ENCODE measurements at places on chromosomes 7 and 10.

DNA sequence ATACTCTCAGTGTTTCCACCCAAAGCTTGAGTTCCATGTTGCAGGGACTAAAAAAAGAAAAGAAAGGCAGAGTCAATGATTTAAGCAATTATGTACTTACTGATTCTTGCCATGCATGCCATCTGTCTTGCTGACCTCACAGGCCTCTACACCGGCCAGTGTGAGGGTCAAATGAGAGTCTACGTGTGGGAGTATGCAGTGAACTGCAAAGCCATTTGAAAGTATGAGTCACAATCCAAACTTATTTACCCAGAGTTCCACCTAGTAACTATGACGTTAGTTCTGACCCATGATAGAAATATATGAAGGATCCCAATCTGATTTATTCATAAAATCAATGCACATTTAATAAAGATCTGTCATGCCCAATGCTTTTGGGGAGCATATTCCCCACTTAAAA lies 26.5 kb downstream of the PDE1C start:
- DNase-seq: no peak

DNA sequence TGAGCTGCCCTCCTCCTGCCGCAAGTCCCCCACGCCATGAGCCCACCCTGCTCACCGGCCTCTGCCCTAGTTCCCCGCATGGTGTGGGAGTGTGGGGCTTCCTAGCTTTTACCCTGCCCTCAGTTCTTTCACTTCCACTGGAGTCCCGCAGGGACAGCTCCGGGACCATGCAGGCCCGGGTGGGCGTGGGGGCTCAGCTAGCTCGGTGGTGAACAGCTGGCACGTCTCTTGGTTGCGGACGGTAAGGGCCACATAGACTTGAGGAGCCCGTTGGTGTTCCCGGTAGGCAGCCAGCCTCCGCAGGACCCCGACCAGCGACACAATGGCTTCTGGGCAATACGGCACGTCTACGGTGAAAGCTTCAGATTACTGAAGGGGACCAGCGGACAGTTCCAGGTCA lies 108.9 kb upstream of the CCZ1B start:
- DNase-seq: no peak

GRCh38 chr7:43042302-43042701 lies 70.1 kb upstream of the HECW1 start:
- no peak for DNase-seq

DNA sequence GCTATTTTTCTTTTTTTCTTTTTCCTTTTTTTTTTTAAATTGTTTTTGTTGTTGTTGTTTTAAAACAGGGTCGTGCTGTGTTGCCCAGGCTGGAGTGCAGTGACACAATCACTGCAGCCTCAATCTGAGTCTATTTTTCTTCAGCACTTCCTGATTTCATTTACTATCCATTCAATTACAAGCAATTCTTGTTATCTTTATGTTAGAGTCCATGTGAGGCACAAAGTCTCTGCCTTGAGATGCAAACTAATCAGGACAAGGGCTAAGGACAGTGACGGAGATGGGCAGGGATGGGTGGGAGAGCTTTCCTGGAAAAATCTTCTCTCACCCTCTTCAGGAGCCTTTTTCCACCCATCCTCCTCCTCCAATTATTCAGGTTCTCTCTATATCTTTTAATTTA lies 157.3 kb upstream of the AUTS2 start:
- DNase-seq: no peak

DNA sequence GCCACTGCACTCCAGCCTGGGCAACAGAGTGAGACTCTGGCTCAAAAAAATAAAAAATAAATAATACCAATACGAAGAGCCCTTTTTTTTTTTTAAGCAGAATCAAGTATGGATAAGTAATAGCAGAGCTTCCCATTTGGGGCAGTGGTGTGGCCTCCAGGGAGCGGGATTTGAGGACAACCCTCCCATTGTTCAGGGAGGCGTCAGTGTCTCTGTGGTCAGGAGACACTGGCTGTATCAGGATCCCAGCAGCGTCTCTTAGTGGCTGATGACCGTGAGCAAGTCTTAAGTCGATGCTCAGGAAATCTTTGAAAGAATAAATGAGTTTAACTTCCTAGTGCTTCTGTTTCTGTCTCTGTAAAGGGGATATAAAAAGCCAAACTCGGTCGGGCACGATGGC lies 25.2 kb upstream of the SH2B2 start:
- DNase-seq: no peak

DNA sequence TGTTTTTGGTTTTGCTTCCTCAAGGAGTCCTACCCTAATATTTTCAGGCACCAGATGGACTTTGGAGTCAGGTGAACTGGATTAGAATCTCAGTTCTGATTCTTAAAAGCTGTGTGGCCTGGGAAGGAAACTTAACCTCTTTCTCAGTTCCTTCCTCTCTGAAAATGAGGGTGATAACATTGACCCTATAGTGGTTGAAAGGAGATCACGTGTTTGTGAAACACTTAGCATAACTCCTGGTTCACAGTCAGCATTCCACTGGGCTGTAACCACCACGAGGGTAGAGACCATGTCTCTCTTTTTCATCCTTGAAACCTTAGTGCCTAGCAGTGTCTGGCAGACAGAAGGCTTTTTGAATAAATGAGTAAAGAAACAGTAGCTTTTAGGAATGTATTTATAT lies 16.7 kb downstream of the LSMEM1 start:
- DNase-seq: no peak

DNA sequence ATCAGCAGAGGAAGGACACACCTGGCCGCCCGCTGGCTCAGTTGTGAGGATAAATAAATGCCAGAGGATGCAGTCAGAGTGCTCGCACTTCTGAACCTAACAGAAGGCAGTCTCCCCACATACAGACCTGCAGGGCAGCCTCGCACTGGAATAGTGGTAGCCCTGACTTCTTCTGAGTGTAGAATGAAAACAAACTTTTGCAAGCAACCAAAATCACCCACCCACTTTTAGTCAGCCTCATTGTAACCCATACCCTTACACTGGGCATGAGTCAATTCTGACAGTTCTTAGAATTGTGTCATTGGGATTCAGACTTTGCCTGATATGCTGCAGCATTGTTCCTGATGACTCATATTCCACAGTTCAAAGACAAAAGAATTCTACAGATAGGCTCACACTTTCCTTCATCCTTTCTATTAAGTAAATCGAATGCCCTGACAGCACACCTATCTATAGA lies 167.0 kb upstream of the CDK1 start:
- no peak for DNase-seq

GRCh38 chr7:91929463-91929862 lies 11.2 kb upstream of the AKAP9 start:
- no peak for DNase-seq

- no peak for DNase-seq
Measured at GRCh38 chr10:52740913-52741675, 31.5 kb downstream of the MBL2 start.

- no peak for DNase-seq
Measured at GRCh38 chr7:42573881-42574672, 337.1 kb upstream of the GLI3 start.

- no peak for DNase-seq
Measured at GRCh38 chr7:53062796-53063195, 27.4 kb downstream of the POM121L12 start.

DNA sequence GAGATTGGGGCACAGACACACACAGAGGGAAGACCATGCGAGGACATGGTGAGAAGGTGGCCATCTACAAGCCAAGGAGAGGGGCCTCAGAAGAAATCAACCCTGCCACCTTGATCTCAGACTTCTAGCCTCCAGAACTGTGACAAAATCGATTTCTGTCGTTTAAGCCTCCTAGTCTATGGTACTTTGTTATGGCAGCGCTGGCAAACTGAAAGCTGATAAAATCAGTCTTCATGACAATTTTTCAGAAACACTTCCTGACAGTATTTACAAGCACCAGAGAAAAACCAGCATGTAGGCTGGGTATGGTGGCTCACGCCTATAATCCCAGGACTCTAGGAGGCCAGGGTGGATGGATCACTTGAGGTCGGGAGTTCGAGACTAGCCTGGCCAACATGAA lies 4.2 kb downstream of the PARP12 start:
- DNase-seq: no peak

DNA sequence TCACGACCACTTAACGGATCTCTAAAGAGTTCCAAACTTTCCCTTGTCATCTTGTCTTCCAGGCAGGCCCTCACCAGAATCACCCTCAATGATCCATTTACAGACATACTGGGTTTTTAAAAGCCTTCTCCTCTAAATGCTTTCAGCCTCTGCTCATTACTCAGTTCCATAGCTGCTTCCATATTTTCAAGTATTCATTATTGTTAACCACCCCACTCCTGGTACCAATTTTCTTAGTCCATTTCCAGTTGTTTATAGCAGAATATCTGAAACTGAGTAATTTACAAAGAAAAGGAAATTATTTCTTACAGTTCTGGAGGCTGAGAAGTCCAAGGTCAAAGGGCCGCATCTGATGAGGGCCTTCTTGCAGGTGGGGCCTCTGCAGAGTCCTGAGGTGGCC lies 56.5 kb upstream of the NKX6-2 start:
- no peak for DNase-seq

DNA sequence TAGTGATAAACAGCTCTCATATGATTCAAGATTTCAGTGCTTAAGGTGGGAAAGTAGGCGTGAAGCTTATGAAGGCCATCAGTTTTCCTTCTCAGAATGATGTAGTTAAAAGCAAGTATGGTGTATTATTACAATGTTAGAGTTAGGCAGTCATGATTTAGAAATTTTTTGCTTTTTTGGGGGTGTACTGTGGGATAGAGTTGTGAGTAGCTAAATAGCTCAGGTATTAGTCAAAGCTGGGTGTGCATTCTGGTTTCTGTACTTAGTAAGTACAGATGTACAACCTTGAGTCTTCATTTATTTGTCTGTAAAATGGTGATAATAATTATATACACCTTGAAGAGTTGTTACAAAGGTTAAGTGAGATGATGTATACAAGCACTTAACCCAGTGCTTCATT lies 52.2 kb downstream of the R3HCC1L start:
- no peak for DNase-seq

GRCh38 chr7:150879345-150879744 lies 27.0 kb downstream of the AOC1 start:
- no peak for DNase-seq

DNA sequence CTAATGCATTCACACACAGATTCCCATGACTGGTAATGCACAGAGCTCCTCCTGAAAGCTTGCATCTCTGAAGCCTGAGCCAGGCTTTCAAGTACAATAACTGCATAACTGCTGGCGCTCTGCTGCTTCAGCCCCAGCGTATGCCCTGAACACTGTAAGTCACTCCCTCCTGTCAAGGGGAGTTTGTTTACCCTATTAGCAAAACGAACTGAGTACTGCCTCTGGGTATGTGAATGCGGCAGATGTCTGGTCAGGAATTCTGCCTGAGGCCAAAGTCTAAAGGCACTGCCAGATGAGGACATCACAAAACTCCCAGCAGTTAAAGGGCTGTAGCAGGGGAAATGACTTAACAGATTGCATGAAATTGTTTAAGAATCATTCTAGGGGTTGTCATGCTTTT lies 97.7 kb downstream of the NRCAM start:
- no peak for DNase-seq

DNA sequence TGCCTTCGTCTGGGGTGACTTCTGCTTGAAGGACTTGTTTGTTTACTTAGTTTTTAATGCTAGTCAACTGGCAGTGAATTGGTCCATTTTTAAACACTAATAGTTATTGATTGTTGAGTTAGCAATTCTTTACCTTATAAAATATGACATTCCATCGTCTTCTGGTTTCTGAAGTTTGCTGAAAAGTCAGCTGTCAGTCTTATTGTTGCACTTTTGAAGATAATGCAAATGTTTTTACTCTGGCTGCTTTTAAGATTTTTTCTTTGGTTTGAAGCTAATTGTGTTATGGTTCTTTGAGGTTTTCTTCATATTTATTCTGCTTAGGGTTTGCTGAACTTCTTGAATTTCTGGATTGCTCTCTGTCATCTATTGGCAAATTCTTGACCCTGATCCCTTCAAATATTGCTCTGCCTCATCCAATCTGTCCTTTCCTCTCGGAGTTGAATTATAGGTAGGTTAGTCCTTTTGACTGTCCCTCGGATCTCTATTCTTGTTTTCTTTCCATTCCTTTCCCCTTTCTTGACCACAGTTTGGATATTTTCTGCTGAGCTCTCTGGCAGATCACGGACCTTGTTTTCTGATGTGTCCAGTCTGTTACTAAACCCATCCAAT lies 24.2 kb downstream of the MGMT start:
- DNase-seq: no peak

GRCh38 chr10:10996966-10997620 lies 20.6 kb upstream of the CELF2 start:
- no peak for DNase-seq

DNA sequence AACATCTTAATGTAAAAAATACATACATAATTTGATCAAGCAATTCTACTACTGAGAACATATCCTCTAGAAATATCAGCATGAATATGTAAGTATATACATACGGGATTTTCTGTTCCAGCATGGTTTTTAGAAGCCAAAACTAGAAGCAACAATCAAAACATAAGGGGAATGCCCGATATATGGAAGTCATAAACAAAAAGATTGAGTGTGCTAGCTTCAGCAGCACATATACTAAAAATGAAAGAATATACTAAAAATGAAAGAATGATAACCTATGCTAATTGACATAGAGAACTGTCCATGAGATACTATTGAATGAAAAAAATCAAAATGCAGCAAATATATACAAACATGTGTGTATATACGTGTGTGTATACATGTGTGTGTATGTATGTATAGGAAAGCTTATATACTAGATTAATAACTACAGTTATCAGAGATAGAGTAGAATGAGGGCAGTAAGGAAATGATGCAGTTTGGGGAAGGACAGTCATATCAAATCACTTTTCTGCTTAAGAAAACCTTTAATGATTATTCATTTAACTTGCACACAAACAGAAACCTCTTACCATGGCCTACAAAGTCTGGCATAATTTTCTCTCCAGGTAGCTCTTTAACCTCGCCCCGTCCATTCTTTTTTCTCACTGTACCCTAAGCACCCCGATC lies 72.9 kb downstream of the NPY start:
- no peak for DNase-seq

DNA sequence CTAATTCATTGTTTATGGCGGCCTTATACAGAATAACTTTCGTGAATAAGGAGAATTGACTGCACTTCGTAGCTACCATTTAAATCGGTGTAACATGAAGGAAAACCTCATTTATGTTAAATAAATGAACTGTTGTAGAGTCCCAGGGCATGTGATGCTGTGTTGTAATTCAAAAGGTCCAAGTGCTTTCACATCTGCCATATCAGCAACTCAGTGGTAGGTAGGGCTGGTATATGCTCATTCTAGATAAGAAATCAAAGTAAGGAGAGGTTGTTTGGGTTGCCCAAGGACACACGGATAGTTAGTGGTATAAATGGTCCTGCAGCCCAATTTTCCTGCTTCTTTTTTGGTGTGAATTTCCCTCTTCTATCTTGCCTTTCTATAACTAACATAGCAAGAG lies 15.8 kb downstream of the BBS9 start:
- no peak for DNase-seq

GRCh38 chr10:122182308-122182707 lies 88.8 kb upstream of the BTBD16 start:
- DNase-seq: no peak

Data from effector memory CD8-positive, alpha-beta T cell (primary cell).